ENCODE measurements at places on chromosomes 7 and 10.

DNA sequence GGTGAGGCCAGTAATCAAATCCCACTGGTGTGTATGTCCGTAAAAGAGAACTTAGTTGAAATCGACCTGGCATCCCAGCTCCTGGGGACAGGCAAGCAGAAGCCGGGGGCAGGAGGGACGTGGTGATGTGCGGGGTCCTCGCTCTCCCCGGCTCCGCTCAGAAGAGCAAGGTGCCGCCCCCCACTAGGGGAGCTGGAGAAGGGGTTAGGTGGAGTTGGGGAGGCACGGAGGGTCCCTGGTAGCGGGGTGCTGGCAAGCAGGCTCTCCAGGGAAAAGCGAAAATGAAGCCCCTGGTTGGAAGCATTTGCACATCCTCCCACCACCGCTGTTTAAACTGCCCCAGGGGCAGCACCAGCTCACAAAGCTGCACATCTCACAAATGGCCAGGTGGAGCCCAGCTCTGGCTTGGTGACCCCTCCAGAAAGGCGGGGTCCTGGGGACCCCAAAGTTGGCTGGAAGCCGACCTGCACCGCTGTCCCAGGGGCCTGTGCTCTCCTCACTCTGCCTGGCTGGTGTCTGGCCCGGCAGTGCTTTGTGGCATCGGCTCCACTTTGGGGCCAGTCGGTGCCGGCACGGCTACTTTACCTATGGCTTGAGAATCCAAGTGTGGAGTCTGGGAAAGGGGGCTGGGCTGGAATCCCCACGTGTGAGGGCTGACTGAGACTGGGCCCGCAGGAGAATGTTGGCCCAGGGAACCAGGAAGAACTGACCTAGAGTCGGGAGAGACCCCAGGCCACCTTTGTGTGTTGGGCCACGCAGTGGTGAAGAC, 2.9 kb upstream of the CFAP46 start:
- no peak for DNase-seq

GRCh38 chr10:23111517-23112286, 16.3 kb downstream of the MSRB2 start:
- no peak for DNase-seq

DNA sequence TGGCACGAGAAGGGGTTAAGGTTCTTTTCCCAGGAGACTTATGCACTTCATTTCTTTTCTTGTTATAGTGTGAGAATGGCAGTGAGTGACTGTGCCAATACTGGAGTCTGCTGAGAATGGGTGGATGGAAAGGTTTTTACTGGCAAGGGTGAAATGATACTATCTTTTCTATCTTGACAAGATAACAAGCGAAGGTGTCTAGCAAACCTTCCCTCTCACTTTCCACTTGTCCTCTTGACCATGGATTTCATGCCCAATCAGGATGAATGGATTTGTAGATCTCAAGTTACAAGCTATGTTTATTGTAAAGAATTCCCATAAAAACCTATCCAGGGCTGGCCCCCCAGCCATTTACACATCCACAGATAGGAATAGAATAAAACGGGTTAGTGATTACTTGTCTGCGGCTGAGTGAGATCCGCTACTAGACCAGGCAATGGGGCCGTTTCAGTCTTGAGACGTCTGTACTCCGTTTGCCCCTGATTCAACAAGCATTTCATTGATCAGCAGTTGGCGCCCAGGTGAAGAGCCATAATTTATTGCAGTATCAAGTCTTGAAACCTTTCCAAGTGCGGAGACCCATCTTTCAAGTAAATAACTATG, 152.6 kb downstream of the PRKCQ start:
- no peak for DNase-seq

DNA sequence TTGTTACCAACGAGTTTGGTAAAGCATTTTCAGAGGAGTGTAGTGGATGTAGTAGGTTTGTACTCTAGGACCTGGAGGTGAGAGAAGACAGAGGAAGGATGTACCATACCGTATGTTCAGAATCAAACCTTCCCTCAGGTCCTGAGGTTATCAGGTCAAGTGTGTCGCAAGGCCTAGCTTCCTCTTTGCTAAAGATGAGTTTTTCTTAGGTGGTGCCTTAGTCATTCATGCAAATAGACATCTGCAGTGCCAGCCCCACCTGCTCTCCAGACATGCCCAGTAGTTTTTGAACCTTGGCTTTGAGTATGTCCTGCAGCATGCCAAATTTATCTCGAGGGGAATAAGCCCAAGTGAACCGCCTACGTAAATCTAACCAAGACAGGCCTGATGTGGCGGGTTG, 71.3 kb downstream of the HDAC9 start:
- DNase-seq, result no peak

DNA sequence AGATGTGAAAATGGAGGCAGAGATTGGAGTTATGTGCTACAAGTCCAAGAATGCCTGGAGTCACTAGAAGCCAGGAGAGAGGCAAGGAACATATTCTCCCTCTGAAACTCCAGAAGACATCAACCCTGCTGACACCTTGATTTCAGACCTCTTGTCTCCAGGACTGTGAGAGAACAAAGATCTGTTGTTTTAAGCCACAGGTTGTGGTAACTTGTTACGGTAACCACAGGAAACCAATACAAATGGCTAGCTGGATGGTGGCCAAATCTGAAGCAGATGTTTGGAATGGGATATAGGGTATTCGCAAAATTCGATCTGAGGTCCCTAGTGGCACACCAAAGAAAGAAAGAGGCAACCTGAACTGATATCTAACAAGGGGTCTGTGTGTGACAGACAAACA, 129.0 kb downstream of the HERPUD2 start:
- no peak for DNase-seq

DNA sequence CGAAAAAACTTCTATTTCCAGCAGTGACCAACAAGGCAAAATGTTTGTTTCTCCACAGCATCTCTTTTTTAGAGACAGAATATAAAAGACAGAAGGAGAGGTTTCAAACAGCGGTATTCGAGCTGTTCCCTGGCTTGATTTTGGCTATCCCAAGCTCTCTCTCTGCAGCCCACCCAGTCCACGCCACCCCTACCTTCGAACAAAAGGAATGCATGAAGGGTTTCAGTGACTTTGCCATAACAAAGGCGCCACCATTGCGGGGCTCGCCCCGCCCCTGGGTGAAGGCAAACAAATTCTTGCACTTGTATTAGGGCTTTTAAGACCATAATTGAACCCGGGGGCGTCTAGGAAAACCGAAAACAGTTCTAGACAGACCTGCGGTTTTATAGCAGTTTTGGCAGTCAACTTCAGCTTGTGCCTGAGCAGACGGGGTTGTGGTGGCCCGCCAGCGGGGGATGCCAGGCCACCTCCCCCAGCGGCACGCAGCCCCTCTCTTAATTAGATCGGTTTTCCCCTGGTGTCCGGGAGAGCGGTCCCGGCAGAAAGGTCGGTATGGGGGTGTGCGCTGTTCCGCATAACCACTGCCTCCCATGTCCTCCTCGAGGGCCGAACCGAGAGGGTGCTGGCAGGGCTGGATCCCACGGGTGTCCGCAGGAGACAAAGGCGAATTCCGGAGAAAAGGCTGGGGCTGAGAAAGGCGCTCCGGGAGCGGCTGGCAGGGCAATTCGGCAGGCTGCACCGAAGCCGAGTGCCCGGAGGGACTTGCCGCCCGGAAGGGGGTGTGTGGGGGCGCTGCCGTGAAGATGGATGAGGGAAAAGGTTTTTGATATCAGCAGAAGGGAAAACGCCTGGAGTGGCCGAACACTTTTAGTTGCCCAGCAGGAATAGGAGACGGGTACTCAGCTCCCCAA, 2.7 kb upstream of the HOXA11 start:
- DNase-seq, result no peak

DNA sequence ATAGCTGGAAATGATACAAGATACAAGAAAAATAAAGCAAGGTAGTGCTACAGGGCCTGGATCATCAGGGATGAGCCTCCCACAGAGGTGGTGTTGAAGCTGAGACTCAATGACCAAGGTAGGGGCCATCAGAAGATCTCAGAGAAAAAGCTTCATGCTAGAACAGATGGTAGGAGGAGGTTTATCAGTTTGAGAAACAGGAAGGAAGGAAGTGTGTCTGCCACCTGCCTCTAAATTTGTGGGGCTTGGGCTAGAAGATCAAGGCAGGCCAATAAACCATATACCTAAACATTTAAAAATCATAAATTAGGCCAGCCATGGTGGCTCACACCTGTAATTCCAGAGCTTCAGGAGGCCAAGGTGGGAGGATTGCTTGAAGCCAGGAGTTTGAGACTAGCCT, 410.8 kb upstream of the PRKCQ start:
- no peak for DNase-seq

GRCh38 chr10:34730726-34731125, 84.4 kb downstream of the PARD3 start:
- DNase-seq, result no peak

DNA sequence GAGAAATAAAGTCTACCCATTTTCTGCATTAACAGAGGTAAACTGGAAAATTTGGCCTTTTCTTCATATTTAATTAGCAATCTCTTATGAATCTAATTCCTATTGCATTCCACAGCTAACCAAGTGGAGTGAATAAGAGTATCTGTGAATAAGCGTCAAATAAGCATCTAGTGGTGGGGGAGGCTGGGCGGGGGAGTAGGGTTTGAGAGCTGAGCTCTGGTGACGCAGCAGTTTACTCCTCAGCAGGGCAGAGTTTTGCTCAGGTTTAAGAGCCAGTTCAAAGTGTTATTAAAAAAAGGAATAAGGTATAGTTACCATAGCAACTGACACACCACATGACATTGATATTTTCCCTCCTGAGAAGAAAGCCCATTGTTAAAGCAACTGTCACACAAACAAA, 1346.8 kb upstream of the CELF2 start:
- DNase-seq, result no peak

GRCh38 chr7:39353615-39354376, 212.4 kb upstream of the YAE1 start:
- DNase-seq, result no peak

- DNase-seq, result no peak
Measured at GRCh38 chr10:74988054-74988775, 123.2 kb upstream of the SAMD8 start.

DNA sequence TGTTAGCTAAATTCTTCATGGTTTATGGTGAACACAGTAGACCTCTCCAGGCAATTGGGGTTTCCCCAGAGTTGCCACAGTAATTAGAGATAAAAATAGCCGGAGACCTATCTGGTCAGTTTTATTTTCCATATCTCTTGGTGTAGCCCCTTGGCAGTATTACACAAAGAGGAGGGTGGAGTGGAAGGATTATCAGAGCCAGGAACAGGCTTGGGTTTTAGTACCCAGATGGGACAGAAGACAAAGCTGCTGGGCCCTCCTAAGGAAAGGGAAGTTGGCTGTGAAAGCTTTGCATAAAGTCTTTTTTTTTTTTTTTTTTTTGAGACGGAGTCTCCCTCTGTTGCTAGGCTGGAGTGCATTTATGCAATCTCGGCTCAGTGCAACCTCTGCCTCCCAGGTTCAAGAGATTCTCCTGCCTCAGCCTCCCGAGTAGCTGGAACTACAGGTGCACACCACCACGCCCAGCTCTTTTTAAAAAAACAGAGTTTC, 9.7 kb downstream of the ZSCAN21 start:
- DNase-seq, result no peak

GRCh38 chr7:34842782-34843181, 184.8 kb downstream of the NPSR1 start:
- no peak for DNase-seq

- DNase-seq, result no peak
Measured at GRCh38 chr10:16770670-16771069, 46.6 kb downstream of the RSU1 start.

GRCh38 chr7:38318803-38319416, 45.5 kb upstream of the TARP start:
- peak; percentile 67 for DNase-seq

GRCh38 chr10:116752563-116752962, 10.2 kb upstream of the HSPA12A start:
- no peak for DNase-seq

- DNase-seq, result no peak
Measured at GRCh38 chr7:44673324-44673723, 66.9 kb downstream of the OGDH start.

GRCh38 chr10:72658696-72659400, 33.0 kb upstream of the MICU1 start:
- DNase-seq, result no peak

DNA sequence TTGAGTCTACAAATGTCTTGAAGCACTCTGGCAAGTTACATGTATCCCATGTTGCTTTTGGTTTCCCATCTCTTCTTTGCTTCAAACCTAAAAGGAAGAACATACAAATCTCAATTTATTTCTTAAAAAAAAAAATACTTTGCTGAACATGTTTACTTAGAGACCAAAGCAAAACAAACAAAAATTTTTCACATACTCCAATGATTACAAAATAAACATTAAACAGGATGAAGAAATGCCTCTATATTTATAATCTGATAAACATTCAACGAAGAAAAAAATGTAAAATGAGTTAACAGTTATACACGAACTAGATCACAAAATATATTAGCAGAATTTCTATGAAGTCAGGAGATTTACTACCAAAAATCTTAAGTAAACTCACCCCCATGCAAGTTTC, 31.3 kb downstream of the FAM204A start:
- DNase-seq, result no peak

DNA sequence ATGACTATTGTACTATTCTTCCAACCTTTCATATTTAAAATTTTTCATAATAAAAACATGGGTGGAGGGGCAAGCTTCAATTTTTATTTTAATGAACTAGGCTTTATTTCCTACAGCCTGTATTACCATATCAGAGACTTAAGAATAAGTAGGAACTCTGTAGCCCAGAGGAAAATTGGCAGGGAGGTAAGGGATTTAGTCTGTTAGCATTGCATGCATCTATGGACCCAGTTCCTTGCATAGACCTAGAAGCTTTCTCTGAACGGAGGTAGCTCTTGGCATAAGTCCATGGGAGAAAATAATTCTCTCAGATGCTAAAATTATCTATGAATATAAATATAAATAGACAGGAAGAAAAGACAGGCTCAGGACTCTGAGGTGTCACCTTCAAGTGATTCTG, 31.4 kb upstream of the CCDC6 start:
- no peak for DNase-seq

GRCh38 chr10:219731-220472, 84.6 kb downstream of the ZMYND11 start:
- DNase-seq, result no peak

DNA sequence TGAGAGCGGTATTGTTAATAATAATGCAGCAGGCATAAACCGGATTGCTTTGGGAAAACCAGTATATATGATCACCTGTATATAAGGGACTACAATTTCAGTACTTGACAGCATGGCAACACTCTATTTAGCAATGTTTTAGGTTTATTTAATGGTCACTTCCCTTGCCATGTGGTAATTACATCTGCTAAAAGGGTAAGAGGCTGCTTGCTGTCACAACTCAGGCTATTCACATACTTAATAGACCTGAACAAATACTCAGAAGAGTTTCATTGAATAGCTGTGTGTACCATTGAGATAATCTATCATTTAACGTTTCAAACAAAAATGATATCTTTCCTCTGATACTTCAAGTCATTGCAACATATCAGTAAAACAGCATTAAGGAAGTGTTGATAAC, 90.1 kb downstream of the PCDH15 start:
- DNase-seq, result no peak
